ENCODE measurements at places on chromosomes 2 and 18. TPM values are rescaled to one million over a fixed set of nuclear protein-coding genes. Genes with fewer than 3 reads are reported as not detected.

The ATG16L1 gene
- total RNA-seq: 20.9 TPM

DNA sequence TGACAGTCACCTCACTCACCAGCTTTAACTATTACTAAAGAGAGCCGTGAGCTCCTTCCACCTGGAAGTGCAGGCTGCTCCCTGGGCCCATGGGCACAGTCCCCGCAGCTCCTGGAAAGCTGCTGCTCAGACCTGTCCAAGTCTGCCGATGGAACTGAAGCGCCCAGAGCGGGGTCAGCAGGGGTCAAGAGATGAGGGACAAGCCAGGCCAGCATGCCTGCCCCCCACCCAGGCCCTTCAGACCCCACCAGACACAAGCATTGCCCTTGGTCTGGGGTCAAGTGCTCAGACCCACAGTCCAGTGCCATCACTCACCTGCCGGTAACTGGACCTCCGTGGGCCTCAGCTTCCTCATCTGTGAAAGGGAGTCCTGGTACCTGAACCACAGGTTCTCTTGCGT, 59.9 kb downstream of the BIN1 start:
- no peak for DNase-seq

- no peak for DNase-seq
Observed at GRCh38 chr2:134455426-134455825, 201.6 kb downstream of the MGAT5 start.

GRCh38 chr2:130355172-130355577, 681 bp upstream of the PTPN18 start:
- no peak for DNase-seq

GRCh38 chr2:58798676-58799208, 557.6 kb upstream of the FANCL start:
- DNase-seq: no peak

DNA sequence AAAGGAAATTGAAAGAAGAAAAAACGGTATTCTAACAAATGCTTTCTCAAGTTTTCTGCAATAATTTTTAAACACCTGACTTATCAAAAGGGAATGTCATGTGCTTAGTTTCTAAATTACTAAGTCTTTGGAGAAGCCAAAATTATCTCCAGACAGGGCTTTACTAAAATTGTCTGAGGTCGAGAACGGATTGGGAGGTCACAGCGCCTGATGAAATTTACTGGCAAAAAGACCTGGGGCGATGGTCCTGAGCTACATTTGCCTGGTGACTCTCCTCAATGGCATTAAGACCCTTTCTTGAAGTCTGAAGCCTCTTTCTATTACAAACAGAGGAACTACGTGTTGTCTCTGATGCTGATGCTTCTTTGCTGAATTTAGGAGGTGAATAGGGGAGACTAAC, 291.8 kb upstream of the SESTD1 start:
- DNase-seq: no peak

GRCh38 chr2:27752551-27753237, 18.8 kb upstream of the MRPL33 start:
- DNase-seq: no peak

Measured in osteocyte (in vitro differentiated cells).